Cerebellar cortex (tissue), 1 donor: ENCODE measurements at places on chromosomes 7 and 10.

- no peak for DNase-seq
Observed at GRCh38 chr7:134602881-134603451, 43.7 kb upstream of the BPGM start.

DNA sequence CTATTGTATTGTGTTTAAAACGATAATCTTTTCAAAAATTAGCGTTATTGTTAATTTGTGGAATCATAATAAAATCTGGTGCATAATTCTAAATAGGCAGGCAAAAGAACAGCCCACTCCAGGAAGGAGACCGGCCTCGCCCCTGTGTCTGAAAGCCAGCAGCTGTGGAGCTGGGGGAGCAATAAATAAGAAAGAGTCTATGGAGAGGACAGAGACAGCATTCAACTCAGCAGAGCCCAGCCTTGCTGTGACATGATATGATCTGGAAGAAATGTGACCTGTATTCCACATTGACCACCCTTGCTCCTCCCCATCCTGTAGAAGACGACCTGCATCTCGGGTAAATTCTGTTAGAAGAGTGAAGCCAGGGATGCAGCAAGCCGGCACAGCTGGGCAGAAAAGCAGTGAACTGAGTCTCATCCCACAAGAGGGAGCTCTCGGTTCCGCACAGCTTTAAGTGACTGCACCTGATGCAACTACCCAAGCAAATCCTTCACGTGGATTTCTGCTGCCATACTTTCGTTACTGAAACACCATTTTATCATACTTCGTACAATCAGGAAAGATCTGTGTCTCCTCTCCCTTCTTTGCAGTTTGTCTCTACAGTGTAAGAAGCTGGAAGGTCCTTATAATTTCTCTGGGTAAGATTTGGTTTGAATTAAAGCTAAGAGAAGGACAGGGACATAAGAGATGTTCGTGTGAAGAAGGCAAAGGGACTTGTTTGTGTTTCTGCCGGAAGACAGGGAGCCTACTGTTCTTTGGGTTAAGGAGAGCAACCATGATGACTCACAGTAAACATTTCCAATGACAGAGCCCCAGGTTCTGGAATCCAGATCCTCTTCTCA, 427.1 kb downstream of the GPAM start:
- DNase-seq: peak; percentile 39

GRCh38 chr10:45044290-45044689, 43.6 kb downstream of the ZNF22 start:
- DNase-seq: no peak

DNA sequence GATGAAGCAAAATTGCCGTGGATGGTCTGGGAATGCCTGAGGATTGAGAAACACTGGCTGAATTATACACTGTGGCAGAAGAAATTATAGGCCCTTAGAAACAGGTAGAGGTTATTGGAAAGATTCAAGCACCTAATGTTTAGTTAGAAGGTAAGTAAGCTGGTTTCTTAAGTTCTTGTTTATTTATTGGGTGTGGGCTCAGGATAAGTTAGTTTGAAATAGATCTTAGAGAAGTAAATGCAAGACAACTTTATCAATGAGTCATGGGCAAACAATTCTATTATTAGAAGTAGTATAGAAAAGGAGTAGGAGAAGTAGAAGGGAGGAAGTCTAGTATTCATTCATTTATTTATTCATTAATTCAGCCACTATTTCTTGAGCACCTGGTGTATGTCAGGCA, 96.5 kb downstream of the KAT6B start:
- DNase-seq: no peak

- DNase-seq: no peak
Observed at GRCh38 chr7:10577866-10578374, 395.8 kb upstream of the PHF14 start.

DNA sequence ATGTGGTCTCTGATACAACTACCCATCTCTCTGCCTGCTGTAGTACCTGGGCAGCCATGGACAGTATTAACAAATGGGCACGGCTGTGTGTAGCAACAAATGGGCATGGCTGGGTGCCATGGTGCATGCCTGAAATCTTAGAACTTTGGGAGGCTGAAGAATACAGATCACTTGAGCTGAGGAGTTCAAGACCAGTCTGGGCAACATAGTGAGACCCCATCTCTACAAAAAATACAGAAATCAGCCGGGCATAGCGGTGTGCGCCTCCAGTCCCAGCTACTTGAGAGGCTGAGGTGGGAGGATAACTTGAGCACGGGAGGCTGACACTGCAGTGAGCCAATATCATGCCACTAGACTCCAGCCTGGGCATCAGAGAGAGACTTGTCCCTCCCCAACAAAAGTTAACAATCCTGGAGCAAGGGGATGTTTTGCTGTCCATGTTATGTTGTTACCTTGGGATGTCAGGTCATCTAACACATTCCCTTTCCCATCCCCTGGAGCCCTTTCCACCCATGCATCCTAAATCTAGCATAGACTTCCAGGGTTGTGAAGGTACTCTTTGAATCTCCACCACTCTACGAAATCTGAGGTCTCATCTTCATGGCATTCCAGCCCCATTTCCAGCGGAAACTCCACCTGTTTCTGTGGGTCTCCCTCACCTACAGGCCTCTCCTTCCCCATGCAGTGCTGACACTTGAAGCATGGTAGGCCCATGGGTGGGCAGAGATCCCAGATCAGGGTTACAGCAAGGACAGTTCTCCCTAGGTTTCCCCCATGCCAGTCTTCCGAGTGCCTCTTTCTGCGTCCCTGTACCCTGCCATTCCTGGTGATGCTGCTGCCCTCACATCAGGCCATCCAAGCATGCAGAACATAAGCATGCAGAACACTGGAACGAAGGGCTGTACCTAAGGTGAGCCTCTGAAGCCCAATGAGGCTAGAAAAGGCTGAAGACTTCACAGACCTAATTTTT, 13.1 kb downstream of the FXYD4 start:
- DNase-seq: peak; percentile 22

DNA sequence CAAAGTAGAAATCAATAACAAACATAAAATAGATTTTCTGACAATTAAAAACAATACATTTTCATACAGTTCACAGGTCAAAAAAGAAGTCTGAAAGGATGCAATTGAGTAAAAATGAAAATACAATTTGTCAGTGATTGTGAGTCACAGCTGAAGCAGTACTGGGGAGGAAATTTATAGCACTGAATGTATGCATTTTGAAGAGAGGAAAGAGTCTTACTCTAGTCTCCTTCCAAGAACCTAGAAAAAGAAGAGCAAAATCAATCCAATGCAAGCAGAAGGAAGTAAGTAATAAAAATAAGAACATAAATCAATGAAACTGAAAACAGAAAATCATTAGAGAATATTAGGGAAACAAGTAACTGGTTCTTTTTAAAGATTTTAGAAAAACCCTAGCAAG, 507.2 kb upstream of the IGFBP3 start:
- no peak for DNase-seq

DNA sequence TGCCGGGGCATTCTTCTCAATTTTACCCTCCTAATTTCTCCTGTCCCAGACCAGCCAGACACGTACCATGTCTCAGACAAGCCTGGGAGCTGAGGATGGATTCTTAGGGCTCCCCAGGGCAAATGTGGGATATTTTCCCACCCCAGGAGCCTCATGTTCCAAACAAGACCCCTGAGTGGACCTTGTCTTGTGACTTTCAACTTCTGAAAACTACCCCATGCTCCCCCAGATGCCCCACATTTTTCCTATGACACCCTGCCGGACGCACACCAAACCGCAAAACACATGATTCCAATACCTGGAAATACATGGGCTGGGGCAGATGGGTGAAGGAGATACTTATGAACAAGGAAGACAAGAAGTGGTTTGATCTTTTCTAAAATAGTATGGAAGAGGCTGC, 874 bp downstream of the GIMAP5 start:
- no peak for DNase-seq

GRCh38 chr7:91264924-91265681, 870 bp downstream of the FZD1 start:
- DNase-seq: peak; percentile 54

- peak; percentile 89 for DNase-seq
Observed at GRCh38 chr7:31122649-31123058, 70.5 kb downstream of the ADCYAP1R1 start.

GRCh38 chr7:17492437-17492836, 194.0 kb downstream of the AHR start:
- no peak for DNase-seq

DNA sequence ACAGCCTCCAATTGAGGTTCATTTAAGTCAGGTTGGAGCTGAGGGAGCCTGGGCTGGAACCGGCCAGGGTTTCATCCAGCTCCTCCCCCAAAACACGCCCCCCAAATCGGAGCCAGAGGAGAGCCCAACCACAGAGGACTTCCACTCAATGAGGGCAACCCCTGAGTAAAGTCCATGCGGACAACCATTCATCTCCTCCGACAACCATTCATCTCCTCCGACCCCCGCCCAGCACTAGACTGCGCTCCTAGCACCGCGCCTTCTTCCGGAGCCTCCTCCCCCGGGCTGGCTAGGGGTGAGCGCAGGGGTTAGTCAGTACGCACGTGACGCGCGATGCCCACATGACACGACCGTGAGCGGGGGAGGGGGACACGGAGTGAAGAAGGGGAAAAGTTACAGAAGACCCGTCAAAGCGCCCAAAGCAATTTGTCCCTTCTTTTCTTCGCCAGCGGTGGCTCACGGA, 1.4 kb downstream of the MAGI2 start:
- peak; percentile 86 for DNase-seq

DNA sequence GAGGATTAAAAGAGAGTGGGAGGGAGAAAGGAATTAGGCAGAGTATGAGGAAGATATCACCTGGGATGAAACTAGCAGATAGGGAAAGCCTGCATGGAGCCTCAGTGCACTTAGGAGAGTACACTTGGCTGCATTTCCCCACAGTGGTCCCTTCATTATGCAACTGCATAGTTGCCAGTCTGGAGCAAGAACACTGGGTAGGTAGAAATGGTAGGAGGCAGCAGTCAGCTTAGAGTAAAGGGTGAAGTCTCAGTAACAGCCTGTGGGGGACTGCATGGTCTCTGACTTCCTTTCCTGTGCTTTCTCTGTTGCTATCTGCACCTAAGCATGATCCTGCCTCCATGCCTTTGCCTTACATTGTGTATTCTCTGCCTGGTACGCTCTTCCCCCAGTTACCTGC, 14.0 kb upstream of the PCGF5 start:
- no peak for DNase-seq

GRCh38 chr7:38518541-38518940, 112.6 kb downstream of the AMPH start:
- no peak for DNase-seq

GRCh38 chr7:90530263-90530662, 60.8 kb downstream of the PTTG1IP2 start:
- DNase-seq: no peak

DNA sequence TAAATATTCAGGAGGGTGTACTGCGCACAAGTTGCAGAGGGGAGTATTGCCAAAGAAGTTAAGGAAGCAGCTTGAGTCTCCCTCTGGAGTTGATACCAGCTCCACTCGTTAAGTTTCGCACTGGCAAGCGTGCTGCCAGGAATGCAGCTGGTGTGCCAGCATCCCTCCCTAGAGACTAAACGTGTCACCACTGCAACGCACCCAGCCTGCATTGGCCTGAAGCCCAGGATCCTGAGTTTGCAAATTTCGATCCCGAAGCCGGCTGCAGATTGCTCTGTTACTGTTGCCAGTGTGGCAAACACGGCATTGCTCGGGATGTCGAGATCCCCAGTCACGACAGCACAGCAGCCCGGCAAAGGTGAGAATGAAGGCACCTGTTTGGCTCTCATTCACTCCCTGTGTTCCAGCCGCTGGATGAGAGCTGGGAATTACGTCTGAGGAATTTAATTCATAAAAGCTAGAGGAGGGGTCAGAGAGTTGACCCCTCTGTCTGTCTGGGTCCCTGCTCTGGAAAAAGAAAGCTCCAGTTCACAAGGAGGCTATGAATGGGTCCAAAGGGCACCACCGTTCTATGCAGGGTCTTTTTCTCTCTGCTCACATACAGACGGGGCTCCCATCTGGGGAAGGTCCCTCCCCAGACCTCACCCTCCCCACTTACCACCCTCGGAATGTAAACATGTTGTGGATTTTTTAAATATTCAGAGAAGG, 61.0 kb downstream of the NRP1 start:
- DNase-seq: no peak

GRCh38 chr10:13658871-13659685, 72.3 kb downstream of the PRPF18 start:
- peak; percentile 50 for DNase-seq

DNA sequence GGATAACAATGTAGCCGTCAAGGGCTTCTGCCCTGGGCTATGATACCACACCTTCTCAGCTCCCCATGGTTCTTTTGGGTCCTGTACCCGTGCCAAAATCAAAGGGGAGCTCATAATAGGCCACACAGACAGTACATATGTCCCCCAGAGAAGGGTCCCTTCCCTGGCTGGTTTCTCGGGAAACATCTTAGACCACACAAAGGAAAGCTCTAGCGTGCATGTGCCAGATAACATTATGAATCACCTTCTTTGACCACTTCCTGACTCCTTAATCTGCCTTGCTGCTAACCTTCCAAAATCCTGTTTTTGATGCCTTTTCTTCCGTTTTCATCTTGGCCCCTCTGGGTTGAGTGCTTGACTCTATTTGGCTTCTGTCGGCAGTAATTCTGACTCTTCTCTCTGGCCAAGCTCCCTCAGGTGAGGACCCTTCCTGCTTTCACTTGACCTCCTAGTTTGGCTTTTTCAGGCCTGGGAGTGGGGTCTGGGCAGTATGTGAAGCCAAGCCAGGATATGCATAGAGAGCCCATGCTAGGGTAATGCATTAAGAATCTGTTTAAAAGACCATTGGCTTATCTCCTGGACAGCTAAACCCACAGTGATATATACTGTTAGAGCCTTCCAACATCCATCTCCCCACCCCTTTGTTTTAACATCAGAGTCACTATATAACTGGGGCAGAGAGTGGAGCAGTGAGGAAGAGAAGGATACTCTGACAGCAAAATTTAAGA, 84.8 kb downstream of the ANLN start:
- DNase-seq: no peak

DNA sequence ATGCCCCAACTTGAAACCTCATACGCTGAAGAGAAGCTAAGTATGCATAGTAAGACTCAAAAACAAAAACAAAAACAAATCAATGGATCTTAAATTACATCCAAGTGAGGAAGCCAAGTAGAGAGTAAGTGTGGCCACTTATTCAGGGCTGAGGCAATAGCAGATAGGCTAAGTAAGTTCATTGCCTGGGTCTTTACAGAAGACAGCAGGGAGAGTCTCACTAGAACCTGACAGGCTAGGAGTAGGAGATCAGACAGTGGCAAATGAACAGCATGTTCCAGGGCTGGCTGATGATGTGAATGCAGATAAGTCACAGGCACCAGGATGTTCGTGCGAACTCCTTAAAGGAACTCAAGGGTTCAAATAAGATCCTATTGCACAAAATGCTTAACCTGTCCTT, 568.6 kb downstream of the KCNMA1 start:
- no peak for DNase-seq

DNA sequence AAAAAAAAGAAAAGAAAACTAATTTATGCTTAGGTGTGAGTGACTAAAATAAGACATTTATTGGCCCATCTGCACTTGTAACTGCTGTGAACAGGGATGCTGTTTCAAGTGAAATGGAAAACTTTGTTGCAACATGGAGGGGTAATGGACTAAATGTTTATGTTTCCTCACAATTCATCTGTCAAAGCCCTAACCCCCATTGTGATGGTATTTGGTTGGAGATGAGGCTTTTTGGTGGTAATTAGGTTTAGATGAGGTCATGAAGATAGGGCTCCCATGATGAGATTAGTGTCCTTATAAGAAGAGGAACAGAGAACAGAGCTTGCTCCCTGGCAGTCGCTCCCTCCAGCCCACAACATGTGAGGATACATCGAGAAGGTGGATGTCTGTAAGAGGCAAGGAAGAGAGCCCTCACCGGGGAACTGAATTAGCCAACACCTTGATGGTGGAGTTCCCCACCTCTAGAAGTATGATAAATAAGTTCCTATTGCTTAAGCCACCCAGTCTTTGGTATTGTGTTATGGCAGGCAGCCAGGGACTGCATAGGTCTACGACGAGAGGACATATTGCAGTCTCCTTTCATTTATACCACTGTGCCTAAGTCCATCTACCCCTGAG, 28.6 kb upstream of the VCL start:
- DNase-seq: no peak
